ENCODE measurements at places on chromosomes 3 and 15.

GRCh38 chr15:64842096-64842939 lies 603 bp downstream of the PLEKHO2 start:
- peak; percentile 42 for DNase-seq

- no peak for DNase-seq
Measured at GRCh38 chr3:132009241-132009640, 25.6 kb downstream of the CPNE4 start.

DNA sequence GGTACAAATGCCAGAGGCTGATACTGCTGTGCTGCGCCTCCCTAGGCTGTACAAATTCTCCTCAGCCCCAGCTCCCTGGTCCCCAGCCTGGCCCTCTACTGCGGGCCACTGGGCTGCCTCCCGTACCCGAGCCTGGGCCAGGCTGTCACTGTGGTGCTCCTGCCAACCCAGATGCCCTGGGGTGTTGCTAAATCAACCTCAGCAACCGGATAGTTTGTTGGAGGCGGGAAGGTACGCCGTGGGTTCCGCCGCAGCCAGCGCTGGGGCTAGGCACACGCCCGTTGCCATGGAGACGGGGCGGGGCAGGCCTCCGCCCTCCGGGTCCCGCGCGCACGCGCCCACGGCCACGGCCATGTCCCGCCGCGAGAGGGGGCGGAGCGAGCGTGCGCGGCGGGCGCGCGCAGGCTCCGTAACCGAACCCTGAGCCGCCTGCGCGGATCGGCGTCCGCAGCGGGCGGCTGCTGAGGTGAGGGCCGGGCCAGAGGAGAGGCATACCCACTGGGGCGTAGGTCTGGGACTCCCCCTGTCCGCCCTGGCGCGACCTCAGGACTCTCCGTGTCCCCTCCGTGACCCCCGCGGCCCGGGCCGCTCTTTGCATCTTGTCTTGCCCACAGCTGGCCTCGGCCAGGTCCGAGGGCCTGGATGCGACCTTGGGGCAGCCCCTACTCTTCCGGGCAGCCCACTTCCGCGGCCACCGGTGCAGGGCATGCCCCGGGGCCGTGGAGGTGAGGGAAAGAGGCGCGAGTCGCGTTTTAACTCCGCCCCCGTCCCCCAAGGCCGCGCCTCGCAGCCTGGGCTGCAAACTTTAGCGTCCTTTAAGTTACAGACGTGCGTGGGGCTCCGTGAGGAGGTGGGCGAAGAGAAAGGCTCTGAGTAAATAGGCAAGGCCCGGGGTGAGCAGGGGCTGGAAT lies at the start of gene TEX264:
Gene TEX264 (plus strand): TSS at position 430 of the 911 bp plus-strand sequence. CDS start 3,053 bp downstream, outside the sequence.
- DNase-seq: peak; percentile 94

DNA sequence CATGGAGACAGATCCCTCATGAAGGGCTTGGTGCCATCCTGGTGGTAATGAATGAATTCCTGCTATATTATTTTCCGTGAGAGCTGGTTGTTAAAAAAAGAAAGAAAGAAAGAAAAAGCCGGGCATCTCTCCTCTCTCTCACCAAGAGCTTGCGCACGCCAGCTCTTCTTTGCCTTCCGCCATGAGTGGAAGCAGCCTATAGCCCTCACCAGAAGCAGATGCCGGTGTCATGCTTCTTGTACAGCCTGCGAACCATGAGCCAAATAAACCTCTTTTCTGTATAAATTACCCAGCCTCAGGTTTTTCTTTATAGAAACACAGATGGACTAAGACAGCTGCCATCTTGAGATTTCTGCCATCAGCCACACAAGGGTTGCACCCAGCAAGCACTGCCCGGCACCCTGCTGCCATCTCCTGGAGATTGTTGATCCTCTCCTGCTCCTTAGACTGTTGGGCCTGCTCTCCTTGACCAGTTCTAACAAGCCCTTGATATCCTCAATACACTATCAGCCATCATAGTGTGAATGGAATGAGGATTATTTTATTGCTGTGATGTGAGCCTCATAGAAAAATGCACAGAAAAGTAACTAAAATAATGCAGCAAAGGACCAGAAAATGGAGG lies 3.5 kb upstream of the AHSG start:
- DNase-seq: no peak

DNA sequence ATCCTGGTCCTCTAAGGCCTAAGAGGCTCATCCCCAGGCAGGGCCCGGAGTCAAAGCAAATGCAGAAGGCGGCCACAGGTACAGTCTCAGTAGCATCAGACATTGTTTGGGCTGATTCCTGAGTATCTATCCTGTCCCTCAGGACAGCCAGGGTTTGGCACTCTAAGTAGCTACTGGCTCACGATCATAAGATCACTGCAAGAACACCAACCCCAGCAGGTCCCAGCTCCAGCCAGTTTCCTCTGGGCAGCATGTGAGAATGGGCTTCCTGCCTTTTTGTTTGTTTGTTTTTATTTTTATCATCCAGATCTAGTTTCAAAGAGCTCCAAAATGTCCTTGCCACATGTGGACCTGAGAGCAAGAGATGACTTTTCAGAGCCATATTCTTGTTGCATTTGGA lies 32.7 kb downstream of the LRRFIP2 start:
- no peak for DNase-seq

- no peak for DNase-seq
Measured at GRCh38 chr3:66572938-66573710, 72.3 kb upstream of the LRIG1 start.

- no peak for DNase-seq
Measured at GRCh38 chr15:29656636-29657475, 165.4 kb downstream of the TJP1 start.

GRCh38 chr3:9552252-9552999 lies 1.2 kb downstream of the LHFPL4 start:
- DNase-seq: peak; percentile 7

- DNase-seq: no peak
Measured at GRCh38 chr3:167785790-167786189, 50.3 kb downstream of the SERPINI1 start.

DNA sequence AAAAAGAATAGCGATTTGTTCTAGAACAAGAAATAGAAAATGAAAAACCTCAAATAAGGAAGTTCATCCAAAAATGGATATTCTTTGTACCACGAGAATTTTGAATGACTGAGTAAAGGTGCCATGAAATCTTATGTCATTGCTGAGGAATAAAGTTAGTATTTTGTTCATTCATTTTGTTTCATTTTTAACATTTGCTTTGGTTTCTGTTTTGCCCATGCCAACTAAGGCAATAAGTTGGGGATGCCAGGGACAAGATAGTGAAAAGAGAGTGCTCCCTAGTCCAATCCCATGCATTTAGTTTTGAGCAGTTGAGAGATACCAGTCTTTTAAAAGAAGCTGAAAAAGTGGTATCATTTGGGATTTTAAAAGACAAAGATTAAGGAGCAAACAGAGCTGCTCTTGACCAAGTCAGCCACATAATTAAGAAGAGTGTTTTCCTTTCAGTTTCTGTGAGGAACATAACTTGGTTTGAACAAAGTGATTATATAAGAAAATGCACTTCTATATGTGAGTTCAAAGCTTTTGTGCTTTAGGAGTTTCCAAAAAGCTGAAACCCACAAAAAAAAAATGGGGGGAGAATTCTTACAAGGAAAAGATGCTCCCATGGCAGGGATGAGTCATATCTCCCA lies 201.4 kb downstream of the PLOD2 start:
- DNase-seq: no peak

DNA sequence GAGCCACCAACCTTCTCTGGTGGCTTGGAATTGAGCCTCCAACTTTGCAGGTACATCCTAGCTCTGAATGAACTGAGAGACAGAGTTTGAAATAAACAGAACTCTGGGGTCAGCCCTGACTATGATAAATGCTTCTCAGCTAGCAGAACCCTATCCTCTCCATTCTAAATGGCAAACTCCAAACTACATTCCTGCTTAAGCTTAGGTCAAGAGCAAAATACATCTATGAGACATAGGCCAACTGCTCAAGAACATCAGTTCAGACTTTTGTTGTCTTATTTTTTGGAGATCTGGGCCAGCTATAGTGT lies 1.5 kb upstream of the SH3BP5 start:
- no peak for DNase-seq

- DNase-seq: no peak
Measured at GRCh38 chr3:12904951-12905315, 63.6 kb upstream of the RPL32 start.
